HFFc6 (cell line): ENCODE measurements at places on chromosomes 2 and 18.
A peak's percentile ranks its signal among the peaks of the same experiment; 100 is the strongest.

DNA sequence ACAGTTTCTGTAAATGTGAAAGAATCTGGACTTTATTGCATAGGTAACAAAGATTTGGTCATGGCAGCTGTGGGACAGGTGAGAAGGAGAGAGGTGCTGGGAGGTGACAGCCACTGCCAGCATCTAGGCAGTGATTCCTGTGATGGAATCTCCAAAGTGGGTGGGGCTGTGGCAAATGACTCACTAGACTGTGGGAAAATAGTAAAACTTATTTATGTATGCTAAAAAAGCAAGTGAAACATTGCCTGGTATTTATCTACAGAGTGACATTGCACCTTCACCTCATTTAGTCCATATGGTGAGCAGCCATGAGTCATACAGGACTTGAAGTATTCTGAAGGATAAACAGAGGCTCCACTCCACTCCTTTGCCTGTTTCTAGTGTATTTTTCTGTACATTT, 145.3 kb upstream of the MEX3C start:
- DNase-seq: no peak

- DNase-seq: no peak
Measured at GRCh38 chr2:121490584-121491133, 40.0 kb upstream of the RNU4ATAC start.

GRCh38 chr2:29012211-29012681, 31.1 kb downstream of the TOGARAM2 start:
- DNase-seq: no peak

DNA sequence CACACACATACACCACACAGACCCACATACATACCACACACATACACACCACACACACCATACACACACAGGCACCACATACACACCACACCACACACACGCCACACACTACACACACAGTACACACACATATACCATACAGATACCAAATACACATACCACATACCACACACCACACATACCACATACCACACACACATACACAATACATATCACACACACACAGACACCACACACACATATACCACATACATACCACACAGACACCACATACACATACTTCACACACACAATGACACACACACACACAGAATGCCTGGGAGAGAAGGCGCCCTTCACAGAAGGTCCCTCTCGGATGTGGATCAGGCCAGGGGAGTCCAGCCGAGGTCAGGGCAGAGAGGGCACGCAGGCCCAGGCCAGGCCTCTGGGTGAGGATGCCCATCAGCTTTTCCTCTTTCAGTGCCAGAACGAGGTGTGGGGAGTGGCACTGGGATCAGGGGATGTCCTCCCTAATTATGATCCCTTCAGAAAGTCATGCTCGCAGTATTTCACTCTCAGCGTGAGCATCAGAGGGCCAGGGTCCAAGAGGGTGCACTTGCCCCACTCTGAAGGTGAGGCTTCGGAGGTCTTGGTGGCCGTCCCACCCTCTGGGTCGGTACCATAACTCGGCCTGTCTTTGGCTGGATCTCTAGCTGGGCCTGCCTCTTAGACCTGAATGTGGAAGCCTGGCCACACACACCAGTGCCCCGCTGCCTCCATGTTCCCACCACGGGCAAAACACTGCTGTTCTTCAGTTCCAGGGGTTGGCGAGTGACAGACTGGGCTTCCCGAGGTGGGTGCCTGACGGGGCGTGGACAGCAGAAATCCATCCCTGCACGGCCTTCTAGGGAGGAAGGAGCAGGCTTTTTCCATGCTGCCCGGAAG, 70.6 kb upstream of the ODC1 start:
- DNase-seq: no peak

DNA sequence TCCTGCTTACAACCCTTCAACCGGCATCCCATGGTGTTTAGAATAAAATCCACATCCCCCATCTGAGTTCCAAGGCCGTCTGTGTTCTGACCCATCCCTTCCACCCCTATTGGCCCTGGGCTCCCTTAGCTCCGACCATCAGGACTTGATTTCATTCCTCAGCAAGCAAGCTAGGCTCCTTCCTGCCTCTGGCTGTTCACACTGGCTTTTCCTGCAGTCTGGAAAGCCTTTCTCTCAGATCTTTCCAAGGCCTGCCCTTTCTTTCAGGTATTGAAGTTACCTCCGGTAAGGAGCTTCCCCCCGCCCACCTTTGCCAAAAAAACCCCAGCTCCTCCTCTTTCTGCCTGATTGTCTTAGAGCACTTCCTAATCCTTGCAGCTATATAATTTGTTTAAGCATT, 86.8 kb downstream of the CLIP4 start:
- no peak for DNase-seq

DNA sequence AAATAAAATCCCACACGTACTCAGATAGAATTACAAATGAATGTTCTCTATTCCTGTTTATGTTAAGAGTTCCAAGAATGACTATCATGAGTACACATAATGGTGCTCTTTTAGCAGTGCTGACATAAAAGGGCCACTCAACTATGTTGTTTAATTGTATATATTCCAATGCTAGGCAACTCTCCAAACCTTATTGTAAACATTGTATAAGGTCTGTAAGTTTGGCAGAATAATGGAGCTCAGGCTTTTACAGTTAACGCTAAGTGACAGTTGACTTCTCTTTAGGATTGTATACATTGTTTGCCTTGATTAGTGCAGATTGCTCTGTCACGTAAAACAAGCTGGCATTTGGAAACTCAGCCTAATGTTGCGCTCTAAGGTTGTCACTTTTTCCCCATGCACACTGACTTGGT, 20.8 kb downstream of the RBMS1 start:
- DNase-seq: peak; percentile 46

DNA sequence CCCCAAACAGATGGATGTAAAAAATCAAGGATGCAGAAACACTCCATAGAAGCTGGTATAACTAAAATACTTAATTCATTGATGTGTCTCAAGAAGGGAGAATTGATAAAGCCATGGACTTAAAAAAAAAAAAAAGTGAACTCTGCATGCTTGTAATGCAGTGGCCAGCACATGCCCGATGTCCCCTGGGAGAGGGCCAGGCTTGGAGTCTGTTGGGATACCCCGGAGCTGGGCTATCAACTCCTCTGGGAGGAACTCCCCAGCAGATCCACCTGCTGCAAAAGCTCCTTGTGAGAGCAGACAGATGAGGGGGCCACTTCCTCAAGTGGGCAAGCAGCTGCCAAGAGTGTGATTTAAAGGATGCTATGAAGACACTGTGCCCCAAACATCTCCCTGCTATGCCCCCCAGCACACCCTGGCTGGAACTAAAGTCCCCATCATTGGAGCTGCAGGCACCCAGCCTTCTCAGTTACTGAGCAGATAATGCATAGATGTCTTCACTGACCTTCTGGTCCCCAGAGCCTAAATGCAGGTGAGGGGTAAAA, 311.5 kb upstream of the ID2 start:
- no peak for DNase-seq

DNA sequence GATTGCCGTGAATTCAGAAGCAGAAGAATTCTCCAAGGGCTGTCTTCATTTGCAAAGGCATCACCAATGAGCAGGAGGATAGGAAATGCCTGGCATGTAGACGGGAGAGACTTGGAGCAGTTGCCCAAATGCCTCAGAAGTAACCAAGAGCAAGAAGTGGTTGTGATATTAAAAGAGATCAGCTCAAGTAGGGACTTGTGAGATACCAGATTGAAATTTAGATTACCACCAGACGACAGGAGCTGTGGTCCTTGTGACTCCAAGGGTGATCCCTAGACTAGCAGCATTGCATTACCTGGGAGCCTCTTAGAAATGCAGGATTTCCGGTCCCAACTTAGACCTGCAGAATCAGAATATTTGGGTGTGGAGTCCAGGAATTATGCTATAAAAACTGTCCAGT, 228.6 kb upstream of the EPAS1 start:
- DNase-seq: no peak

DNA sequence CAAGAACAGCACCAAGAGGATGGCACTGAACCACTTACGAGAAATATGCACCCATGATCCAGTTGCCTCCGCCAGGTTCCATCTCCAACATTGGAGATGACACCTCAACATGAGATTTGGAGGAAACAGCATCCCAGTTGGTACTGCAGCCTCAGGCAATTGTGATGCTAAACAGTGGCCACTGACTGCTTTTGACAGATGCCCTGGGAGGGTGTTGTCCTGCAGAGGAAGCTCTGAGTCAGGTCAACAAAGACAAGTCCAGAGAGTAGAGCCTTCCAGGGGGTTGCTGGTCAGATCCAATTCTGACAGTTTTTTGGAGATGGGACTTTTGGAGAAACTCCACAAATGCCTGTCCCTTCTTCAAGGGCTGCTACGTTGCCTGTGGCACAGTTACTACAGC, 82.4 kb downstream of the SNTG2 start:
- no peak for DNase-seq

DNA sequence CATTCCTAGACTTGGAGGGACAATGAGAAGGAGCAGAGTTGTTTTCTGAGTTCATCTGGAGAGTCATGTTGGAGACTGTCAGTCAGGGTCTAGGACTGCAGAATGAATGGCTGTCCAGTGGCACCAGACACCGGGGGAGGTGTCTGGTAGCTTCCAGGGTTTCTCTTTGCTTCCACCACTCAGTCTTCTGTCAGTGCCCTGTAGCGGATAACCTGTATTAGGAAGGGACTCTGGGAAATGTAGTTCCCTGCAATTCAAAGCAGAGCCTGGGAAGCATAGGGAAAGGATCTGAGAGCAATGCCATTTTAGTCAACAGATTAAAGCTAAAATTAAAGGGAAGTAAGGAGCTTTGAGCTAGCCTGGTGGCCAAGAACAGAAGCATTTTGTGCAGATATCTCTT, 257.9 kb downstream of the THSD7B start:
- DNase-seq: no peak

GRCh38 chr2:71071681-71072398, 3.4 kb downstream of the NAGK start:
- no peak for DNase-seq

DNA sequence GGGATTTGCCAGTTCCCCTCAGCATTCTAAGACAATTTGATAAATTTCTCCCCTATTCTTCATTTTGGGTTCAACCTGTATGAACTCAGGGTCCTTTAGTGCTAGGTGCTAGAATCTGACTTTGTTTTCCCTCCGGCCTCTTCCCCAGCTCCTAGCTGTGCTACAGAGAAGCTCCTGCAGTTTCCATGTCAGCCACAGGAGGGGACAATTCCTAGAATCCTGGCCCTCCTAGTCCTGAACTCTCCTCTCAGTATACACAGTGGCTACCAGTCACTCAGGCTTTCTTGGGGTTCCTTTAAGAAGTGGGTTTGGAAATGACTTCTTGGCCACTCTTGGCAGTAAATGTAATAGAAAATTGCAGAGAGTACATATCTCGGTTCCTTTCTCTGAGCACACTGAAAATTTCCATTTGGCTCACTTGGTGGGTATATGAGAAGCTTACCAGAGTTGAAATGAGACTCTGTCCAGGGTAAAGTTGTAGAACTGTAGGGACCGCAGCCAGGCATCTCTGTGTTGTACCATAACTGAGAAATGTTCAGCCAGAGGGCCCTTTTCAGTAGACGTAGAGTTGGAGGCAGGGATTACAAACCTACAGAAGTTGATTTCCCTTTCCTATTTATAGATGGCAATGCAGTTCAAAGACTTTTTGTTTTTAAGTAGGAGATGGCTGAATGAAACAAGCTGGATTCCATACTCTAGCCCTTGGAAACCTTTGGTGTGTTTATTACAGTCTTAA, 5.0 kb upstream of the CHST10 start:
- peak; percentile 39 for DNase-seq

- DNase-seq: no peak
Measured at GRCh38 chr2:235506997-235507615, 13.3 kb downstream of the AGAP1 start.

- DNase-seq: no peak
Measured at GRCh38 chr2:144334551-144334950, 185.4 kb downstream of the ZEB2 start.

DNA sequence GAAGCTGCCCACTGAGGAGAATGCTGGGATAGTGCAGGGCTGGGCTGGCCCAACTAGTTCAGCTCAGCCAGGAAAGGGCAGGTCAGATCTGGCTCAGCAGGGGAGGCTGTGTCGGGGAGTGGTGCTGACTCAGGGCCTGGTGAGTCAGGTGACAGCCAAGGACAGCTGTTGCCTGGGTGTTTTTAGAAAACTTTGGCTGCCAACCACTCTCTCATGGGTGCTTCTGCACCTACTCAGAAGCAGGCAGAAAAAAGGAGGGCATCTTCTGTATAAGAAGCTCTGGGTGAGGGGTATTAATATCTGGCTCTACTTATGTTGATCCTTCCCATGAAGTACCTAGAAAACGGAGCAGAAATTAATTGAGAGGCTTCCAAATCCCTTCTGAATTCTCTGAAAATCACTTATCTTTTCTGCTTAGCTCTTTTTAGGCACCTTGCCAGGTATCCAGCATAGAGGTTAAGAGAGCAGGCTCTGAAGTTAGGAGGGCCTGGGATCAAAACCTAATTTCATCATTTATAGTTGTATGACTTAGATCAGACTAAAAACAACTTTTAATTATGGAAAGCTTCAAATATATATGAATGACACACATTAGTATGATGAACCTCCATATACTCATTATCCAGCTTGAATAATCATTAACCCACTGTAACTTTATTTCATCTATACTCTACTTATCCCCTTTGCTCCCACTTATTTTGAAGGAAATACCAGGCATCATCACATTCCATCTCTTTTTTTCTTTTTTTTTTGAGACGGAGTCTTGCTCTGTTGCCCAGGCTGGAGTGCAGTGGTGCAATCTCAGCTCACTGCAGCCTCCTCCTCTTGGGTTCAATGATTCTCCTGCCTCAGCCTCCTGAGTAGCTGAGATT, 15.5 kb upstream of the RAB10 start:
- DNase-seq: peak; percentile 91

GRCh38 chr2:235054919-235055318, 103.1 kb downstream of the SH3BP4 start:
- DNase-seq: no peak

DNA sequence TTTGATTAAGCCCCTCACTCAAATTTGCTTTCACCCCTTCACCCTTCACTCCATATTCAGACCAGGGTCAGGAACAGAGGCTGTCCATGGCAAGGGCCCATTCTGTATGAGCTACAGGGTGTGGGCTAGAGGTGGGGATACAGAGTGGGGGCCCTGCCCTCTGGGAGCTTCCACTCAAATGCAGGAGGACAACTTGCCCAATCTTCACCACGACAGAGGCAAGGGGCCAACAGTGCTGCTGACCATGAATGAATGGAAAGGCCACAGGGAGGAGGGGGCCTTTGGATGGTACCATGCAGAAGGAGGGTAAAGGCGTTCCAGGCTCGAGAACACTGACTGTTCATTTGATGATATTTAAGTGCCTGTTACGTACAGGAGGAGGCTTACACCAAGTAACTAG, 22.8 kb downstream of the ADRA2B start:
- no peak for DNase-seq

- no peak for DNase-seq
Measured at GRCh38 chr2:108589781-108590180, 55.5 kb downstream of the LIMS1 start.

- DNase-seq: no peak
Measured at GRCh38 chr18:35236571-35237363, 4.1 kb upstream of the ZNF397 start.

DNA sequence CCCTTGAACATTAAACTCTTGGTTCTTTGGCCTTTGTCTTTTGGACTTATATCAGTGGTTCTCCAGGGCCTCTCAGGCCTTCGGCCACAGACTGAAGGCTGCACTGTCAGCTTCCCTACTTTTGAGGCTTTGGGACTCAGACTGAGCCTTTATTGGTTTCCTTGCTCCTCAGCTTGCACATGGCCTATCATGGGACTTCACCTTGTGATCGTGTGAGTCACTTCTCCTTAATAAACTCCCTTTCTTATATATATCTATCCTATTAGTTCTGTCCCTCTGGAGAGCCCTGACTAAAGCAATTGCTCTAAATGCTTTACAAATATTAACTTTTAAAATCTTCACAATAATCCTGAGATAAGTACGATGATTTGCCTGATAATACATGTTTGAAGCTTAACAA, 353.6 kb upstream of the TRIB2 start:
- no peak for DNase-seq
